ENCODE measurements at places on chromosomes 3 and 15. TPM values are rescaled to one million over a fixed set of nuclear protein-coding genes. Genes with fewer than 3 reads are reported as not detected.

Gene FGD5
- total RNA-seq, result not detected

Gene GNAT1
- not detected for total RNA-seq

Gene KCNAB1
- total RNA-seq, result not detected

DNA sequence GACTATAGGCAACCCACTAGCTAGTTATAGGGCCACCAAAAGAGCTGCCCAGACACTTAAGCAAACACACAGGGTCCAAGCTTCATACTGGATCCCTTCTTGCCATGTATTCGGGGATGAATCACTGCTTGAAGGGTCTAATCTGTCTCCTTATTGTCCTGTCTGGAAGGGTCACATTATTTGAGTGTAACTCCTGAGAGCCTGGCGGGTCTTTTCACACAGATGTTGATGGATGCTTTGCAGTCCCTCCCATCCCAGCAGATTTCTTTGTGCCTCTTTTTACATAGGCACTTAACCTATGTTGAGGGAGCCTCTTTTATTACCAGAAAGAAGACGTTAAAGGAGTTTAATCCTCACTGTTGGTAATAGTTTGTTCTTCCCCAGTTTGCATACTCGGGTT is 56.6 kb downstream of the BBX start:
- no peak for DNase-seq

DNA sequence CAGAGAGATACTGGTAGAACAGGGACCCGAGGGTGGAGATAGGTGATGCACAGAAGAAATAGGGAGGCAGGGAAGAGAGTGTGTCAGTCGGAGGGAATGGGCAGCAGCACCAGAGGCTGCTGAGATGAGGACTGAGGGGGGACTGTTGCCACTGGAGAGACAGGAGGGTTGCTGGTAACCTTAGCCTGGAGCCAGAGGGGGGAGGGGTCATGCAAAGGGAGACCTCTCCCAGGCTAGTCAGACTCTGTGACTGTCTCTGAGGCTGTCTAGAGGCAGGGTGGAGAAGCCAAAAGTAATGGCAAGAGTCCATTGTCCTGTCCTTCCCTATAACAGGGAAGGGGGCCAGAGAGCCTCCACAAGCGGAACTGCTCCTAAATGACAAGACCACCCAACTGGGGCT is 2.1 kb upstream of the DLEC1 start:
- no peak for DNase-seq

DNA sequence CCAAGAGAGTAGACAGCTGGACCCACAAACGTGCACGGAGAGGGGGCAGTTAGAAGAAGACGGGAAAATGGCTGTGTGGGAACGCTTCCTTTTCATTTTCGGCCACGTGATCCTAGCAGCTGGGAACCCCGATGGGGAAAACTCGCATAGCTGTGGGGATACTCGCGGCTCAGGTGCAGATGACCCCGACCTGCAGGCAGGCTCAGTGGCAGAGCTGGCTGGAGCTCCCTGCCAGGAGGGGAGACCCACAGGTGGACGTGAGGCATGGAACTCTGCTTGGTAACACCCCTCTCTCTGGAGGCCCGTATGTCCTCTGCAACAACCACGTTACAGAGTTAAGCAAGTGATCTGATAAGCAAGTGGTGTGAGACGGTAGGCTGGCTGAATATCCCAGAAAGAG is 84.6 kb upstream of the SNRPA1 start:
- DNase-seq, result no peak

- no peak for DNase-seq
These were observed 39.3 kb upstream of the SSR3 start for GRCh38 chr3:156594219-156594683.
